ENCODE measurements at places on chromosomes 4 and X. TPM values are rescaled to one million over a fixed set of nuclear protein-coding genes. Genes with fewer than 3 reads are reported as not detected.

DNA sequence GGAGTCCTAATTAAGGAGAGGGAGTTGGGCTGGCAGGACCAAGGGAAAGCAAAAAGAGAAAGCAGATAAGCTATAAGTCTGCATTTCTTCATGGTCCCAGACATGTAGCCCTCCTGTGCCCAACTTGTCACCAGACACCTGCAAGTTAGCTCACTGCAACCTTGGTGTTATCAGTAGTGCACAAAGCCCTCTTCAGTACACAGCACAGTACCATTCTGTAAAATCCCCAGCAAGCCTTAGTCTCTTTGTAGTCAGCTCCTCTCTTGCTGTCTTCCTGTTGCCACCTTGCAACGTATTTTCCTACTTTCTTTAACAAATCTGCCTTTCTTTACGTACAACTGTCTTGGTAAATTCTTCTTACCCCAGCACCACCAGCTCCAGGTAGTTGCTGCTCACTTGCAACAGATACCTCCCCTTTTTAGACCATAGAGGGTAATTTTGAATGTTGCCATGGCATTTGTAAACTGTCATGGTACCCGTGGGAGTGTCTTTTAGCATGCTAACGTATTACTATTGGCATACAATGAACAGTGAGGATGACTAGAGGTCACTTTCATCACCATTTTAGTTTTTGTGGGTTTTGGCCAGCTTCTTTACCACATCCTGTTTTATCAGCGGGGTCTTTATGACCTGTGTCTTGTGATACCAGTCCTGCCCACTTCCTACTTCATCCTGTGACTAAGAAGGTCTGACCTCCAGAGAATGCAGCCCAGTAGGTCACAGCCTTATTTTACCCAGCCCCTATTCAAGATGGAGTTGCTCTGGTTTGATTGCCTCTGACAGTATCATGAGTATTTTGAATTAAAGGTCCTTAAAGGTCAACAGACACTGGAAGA is 28.3 kb upstream of the AP1S2 start:
- DNase-seq = no peak

Gene ERCC6L
- 0.26 TPM for total RNA-seq

DNA sequence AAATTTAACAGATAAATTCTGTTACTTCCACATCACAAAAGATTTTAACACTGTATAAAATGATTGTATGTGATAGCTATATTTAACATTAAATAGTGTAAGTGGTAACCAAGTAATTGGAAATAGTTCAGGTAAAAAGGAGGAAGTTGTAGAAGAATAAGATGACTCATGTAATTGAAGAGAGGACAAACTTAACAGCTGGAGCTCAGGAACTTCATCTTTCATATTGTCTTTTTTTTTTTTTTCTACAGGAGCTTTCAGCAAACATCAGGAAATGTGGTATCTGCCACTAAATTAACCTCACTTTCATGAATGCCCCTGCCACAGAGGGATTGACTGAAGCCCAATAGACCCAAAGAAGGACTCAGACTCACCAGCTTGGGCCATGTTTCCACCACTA is 188.4 kb upstream of the VEGFC start:
- no peak for DNase-seq

Gene SLC10A7
- total RNA-seq = 14.2 TPM

DNA sequence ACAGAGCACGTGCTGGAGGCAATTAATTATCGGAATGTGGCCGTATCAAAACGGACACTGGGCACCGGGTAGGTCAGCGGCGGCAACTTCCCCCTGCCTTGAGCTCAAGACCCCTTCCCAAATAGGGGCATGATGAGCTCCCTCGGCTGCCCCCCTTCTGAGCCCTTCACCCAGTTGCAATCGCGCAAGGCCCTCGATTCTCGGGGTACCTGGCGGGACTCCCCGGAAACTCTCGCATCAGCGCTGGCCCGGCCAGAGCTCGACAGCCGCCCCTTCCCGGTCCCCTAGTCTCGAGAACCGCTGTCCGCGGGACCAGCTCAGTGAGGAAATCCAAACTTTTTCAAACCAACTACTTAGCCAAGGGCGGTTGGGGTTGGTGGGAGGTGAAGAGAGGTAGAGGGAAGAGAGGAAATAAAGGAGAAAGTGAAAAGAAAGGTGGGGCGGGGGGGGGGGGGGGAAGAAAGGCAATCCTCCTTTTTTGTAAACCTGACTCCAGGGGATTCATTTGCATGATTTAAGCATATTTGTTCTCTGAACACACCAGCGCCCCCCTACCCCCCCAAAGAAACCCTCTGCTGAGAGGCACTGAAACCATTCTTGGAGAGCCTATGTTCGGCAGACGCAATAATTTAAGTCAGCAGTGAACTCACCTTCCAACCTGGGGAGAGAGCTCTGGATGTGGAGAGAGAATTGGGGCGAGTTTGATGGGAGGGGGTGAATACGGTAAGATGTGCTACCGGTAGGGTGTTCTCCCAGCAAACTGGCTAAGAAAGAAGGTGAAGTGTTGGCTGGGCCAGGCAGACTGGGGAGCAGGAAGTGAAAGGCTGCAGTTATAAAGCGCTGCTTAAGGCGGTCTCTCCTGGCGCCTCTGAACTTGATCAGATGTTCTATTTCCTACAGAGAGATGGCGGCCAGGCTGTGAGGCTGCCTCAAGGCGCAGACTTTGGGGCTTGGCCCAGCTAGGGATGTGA is 2.0 kb upstream of the ZIC3 start:
- DNase-seq = no peak

- DNase-seq = no peak
Measured at GRCh38 chr4:57061395-57061794, 48.8 kb downstream of the IGFBP7 start.

GRCh38 chr4:1344696-1345095 is 2.3 kb upstream of the UVSSA start:
- DNase-seq = no peak

DNA sequence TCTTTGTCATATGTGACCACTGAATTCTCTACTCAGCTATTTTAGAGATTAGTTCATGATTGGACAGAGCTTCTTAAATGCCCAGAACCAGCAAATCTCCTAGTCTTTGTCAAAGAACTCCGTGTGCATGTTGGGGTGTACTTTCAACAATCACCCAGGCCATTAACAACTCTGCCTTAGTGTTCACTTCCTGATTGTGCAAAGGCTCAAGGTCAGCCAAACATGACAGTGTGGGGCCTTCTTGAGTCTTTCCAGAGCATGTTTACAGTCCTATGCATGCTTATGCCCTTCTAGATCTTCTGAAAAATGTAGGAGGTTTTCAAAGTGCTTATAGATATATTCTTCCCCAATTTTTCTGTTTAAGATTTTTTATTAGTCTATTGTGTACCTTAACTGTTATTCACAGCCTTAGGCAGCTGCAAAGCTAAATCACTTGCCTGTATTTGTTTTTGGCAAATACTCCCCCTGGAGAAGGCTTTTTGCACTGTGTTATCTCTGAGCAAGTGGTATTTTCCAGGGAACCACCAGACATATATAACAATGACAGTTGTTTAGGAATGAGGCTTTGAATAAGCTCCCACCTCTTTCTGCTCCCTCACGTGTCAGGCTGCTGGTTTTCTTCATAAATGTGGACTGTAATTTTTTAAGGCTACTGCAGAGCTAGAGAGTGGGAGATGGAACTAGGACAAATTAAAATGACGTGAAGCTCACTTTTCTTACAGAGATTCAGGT is 24.0 kb upstream of the DRP2 start:
- no peak for DNase-seq

GRCh38 chr4:119736559-119736958 is 108.0 kb upstream of the PDE5A start:
- DNase-seq = no peak

GRCh38 chr4:71415491-71415890 is 76.7 kb downstream of the SLC4A4 start:
- DNase-seq = no peak

DNA sequence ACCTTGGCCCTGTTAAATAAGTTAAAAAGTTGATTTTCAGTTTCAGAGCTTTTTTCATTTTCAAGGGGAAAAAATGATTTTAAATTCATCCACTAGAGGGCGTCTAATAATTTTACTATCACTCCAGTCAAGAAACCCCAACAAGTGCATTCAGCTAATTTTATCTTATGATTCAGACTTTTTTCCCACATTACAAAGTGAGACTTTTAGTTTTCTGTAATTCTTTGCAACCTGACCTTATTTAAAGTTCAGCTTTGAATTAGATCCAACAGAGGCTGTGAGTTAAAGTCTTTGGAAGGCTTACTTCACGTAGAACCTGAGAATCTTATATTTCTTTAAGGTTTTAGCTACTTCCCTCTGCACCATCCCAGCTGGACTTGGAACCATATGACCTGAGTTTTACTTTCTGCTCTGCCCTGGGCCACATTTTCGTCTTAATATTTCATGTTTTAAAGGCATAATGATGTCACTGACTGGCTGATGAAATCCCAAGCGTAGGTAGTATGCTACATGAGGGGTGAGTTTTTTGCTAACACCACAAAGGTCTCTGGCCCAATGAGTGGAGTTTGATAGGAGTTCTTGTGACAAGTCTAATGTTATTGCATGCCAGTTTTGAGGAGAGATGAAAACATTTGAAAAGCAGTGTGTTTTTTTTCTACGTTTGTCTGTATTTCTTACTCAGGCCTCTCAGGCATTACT is 7.2 kb downstream of the GNRHR start:
- no peak for DNase-seq

DNA sequence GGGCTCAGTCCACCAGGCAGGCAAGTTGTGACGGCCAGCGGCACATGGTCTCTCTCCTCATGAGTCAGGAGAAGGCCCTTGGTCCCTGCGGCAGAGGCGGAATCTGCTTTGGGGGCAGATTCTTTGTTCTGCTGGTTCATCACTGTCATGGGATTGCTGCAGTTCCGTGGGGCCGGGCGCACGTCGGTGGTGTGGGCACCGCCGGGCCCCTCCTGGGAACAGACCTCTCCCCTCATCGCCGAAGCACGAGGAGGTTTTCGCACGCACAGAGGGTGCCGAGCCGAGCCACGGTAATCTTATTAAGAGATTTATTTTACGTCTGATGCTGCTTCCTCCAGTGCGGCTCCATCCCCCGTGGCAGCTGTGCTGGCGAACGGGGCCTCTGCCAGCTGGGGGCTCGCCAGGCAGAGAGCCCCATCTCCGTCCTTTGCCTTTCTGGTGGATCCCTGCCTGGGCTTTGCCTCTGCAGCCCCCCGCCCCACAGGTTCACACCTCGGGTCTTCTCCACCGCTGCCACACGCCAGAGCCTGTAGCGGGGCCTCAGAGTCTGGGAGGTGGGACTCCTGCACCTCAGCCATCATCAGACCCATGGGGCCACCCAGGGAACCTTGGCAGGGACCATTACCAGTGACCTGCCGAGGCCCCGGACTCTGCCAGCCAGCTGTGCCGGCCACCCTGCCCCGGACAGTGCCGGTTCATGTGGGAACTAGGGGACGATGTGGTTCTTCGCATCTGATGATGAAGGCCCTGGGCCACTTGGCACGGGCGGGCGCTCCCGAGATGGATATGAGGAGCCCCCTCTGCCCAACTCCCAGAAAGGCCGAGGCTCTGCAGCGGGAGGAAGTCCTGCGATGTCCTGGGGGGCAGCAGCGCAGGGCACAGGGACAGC is 86.7 kb upstream of the NKX1-1 start:
- no peak for DNase-seq

Gene CSN1S1
- total RNA-seq = not detected

- DNase-seq = no peak
Measured at GRCh38 chr4:96145601-96146000, 305.7 kb downstream of the PDHA2 start.

Gene GAGE12J
- not detected for total RNA-seq

Gene GRPR
- 0.25 TPM for total RNA-seq

DNA sequence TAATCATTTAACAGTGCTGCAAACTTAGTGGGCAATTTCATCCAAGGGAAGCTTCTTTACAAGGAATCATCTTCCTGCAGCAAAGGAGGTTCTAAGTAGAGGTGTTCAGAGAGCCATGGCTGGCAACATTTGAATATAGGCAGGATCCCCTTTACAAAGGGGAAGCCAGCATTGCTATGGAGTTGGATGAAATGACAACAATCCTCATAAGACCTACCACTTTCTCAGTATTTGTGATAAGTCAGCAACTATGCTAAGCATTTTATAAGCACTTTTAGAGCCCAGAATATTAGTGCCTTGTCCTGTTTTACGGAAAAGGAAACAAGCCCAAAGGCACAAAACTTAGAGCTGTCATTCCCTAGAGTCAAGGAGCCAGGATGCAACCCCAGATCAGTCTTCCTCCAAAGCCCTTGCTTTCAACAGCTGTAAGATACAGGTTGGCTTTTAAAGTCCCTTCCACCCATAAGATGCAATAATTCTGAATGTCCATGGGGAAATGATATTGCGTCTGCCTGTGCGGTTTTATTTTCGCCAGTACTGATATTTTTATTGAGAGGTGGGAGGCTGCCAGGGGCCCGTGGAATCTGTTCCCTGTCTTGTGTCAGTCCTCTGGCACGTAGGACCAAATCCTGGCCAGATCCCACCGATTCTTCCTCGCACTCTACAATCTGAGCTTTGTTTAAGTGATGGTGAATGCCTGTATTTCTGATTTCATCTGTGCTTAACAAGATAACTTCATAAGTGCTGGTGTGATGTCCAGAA is 59.1 kb downstream of the SMIM20 start:
- no peak for DNase-seq

Gene CLDN22
- not detected for total RNA-seq

Gene EIF2S3
- total RNA-seq = 283 TPM

GRCh38 chr4:175789647-175790046 is 22.4 kb downstream of the GPM6A start:
- DNase-seq = no peak

DNA sequence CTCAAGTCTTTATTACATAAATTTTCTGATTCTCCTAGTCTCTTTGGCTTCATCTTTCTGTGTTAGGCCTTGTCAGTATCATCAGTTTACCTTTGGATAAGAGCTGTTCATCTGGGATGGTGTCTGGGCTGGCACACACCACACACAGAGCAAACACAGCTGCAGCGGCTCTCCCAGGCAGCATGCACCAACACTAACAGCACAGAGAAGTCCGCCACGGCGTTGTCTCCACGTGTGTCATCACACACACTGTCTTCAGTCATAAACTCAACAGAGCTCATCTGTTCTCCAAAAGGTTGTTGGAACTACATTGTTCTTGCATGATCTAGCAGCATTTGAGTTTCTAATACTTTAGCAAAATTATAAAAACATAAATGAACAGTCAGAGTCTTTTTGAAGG is 851.9 kb upstream of the FRG1 start:
- DNase-seq = no peak

Gene PCDH19
- total RNA-seq = not detected

Gene AKAP14
- not detected for total RNA-seq

Gene F8A3
- total RNA-seq = 14.5 TPM

Gene F9
- total RNA-seq = not detected

- DNase-seq = no peak
Measured at GRCh38 chrX:16039363-16039762, 84.0 kb upstream of the GRPR start.

- no peak for DNase-seq
Measured at GRCh38 chr4:147971116-147971515, 239.2 kb downstream of the ARHGAP10 start.

DNA sequence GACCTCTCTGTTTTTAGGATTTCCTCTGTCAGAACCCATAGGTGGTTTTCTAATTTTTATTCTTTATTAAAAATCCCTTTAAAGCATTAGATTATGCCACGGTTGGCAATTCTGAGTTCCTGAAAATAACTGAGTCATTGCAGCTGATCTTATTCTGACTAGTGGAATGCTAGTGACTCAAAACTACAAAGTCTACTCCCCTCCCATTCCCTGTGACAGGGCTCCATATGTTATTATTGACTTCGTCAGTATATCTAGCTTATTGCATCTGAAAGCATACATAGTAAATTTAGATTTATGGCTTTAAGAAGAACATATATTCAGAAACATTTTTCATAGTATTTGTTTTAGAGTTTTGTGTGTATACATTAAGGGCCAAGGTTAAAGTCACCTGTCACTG is 38.5 kb downstream of the HERC3 start:
- DNase-seq = no peak
